Immature natural killer cell (primary cell): ENCODE measurements at places on chromosomes 2 and 18.
A peak's percentile ranks its signal among the peaks of the same experiment; 100 is the strongest.

GRCh38 chr2:26521913-26522180 is 43.9 kb upstream of the OTOF start:
- DNase-seq = no peak

DNA sequence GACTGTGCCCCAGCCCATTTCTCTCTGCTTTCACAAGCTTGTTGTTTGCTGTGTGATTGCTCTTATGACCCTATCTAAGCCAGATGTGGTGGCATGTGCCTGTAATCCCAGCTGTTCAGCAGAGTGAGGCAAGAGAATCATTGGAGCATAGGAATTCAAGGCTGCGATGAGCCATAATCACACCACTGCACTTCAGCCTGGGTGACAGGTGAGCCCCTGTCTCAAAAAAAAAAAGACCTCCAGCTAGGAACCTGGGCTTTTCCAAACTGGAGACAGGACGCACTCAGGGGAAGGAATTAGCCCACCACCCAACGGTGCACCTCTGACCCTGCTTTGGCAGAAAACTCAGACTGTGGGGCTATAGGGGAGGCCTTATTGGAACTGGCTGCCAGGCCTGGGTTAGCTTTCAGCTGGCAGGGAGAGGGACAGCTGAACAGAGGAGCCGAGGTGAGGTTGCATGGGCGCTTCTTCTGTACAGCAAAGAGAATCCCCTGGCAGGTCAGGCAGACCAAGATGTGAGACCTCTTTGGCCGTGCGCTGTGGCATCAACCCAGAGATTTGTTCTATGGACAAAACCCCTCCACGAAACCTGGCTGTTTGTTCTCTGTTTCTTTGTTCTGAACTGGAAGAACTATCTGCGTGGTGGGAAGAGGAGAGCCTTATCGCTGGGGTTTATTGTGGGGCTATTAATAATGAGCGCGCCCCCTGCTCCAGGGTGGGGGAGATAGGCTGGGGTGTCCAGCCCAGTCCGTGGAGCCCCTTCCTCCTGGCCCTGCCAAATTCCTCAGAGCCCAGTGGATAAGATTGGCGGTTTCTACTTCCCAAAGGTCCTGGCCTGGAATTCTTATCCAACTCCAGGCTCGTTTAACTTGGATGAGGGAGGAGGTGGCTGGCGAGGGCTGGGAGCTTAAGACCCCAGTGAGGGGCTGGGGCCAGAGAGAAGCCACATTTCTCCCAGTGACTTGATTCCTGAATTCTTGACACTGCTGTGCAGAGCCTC is 38.8 kb upstream of the SMAD7 start:
- DNase-seq = no peak

- DNase-seq = no peak
These were observed 14.1 kb downstream of the MEMO1 start for GRCh38 chr2:31996571-31997150.

DNA sequence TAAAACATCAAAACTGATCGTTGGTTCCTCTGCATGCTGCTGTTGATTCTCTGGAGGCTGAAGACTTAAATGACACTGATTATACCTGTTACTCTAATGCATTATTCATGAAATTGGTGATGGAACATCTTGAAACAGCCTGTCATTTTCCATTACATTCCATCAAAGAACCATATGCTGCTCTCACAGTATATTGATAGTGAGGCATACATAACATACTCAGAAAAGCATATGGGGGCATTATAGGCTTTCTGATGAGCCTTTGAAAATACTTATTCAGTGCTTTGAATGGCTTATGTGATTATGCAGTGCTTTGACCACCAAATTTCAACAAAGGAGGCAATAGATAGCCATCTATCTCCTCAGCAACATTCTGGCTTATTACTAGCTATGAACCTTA is 392.1 kb downstream of the CDH19 start:
- no peak for DNase-seq

- no peak for DNase-seq
These were observed 471.1 kb downstream of the CCDC85A start for GRCh38 chr2:56654936-56655335.

DNA sequence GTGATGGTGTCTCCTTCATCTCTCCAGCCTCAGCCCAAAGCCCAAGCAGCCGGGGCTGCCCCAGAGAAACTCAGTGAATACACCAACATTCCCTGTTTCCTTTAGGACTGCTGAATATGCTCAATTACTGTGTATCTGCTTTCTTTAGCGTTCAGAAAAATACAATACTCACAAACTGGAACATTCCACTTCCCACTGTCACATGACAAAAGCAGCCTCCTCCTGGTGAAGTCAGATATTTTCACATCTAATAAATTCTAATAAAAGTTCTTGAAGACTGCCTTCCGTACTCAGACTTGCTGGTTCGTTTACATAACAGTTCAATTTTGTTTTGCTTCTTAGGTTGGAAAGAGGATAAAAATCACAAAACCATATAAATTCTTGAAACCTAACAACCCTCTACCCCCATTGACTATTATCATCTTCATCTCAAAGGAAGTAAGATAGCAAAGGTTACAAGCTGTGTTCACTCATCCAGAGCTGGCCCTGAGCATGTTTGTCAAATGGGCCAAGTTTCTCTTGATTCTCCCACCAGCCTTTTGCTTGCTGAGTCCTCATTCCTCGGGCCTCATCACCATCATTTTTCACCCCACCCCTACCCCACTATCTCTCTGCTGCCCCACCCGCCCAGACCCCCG is 190.8 kb upstream of the HNRNPA3 start:
- DNase-seq = no peak

- DNase-seq = no peak
These were observed 14.2 kb upstream of the EXOC6B start for GRCh38 chr2:72840066-72840465.

- DNase-seq = no peak
These were observed 48.2 kb upstream of the REV1 start for GRCh38 chr2:99537910-99538485.

GRCh38 chr18:47149457-47150028 is 757 bp downstream of the HDHD2 start:
- DNase-seq = no peak

DNA sequence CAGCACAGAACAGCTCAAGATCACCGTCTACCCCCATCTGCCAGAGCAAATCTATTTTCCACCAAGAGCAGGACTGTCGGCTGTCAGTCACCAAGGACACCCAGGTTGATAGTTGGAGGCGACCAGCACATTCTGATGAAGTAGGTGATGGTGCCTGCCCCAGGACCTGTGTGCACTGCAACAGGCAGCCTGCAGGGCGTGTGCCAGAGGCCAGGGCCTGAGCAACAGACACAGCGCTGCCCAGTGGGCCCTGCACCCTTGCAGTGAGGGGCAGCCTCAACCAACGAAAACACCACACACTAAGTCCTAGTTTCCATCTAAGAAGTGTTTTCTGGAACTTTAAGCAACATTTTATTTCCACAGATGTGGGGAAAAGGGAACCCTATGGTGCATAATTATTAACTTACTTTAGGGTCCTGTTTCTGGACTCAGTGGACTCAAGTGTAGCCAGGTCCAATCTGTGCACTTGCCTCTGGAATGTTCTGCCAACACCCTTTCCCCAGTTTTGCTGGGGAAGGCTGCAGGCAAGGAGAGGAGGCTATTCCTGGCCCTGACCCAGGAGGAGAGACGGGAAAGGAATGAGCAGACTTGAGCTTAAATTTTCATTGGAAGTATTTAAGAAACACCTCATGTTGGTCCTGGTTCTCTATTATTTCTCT is 61.5 kb downstream of the ADNP2 start:
- no peak for DNase-seq

DNA sequence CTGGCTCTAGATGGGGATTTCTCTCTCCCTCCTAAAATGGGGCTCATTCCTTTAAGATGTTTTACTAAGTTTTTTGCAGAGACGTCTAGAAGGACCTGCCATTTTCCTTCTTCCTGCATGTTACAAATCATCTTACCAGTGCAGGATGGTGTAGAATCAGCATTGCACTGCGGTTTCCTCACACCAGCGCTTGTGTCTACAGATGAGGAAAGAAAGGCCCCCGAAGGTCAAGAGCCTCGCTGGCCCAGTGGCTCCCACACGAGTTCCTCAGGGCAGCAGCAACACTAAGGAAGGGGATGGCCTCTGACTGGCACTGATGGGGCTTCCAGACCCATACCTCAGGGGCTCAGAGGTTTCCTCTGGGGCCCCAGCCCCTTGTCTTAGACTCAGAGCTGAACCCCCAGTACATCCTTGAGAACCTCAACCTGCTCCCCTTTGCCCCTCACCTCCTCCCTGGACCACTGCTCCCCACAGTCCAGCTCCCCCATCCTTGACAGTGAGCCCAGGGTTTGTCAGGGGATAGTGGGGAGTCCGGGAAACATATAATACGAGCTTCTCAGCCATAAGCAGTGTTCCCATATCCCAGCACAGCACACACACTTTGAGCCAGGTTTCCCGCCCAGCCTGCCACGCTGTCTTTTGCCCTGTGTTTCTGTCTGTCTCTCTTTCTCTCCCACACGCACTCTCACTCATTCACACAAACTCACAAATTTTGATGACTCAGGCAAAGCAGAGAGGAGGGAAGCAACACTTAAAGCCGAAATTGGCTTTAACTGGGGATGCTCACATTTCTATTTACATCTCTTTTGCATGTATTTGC is 29.4 kb downstream of the ZFP36L2 start:
- DNase-seq = peak; percentile 31

DNA sequence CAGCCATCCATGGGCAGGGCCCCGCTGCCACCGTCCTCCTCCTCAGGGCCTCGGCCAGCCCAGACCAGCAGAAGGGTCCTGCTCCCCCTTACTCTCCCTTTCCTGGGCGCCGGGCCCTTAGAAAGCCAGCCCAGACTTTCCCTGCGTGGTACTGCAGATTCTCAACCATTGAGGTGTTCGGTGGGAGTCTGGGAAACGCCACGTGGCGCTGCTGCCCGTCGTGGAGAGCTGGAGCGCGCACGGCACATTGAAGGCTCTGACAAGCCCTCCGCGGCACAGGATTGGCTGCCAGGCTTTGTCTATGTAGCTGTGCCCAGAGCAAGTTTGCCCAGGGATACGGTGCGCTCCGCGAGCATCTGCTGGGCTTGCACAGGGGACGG is 10.4 kb upstream of the KLHL30 start:
- no peak for DNase-seq

DNA sequence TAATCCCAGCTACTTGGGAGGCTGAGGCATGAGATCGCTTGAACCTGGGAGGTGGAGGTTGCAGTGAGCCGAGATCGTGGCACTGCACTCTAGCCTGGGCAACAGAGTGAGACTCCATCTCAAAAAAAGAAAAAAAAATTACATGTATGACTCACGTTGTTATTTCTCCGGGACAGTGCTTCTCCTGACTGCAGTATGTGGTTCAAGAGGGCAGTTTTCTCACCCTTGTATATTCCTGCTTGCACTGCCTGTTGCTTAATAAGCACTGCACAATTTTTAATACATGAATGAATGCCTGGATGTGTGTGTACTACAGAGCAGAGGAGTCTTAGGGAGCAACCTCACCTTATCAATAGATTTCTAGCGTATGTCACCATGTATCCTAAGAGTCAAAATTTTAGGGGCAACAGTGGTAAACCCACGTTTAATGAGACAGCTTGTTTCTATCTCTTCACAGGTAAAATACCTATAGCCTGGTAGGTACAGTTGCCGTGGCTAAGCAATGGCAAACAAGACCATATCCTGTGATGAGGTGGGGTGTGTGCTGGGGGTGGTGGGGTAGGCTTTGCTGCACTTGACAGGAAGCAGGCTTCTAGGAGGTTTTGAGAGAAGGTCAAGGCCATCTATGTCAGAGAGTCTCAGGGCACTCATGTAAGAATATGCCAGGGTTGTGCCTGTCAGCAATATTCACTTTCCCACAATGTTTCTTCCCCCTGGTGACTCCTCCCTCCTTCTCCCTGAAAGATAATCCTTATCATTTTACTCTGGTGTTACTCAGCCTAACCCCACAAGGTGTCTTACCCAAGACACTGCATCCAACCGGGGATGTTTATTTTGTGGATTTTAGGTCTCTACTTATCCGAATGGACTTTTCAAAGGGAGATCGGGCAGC is 36.9 kb upstream of the MEX3C start:
- no peak for DNase-seq
